ENCODE measurements at places on chromosomes 5 and 9.
A peak's percentile ranks its signal among the peaks of the same experiment; 100 is the strongest.

DNA sequence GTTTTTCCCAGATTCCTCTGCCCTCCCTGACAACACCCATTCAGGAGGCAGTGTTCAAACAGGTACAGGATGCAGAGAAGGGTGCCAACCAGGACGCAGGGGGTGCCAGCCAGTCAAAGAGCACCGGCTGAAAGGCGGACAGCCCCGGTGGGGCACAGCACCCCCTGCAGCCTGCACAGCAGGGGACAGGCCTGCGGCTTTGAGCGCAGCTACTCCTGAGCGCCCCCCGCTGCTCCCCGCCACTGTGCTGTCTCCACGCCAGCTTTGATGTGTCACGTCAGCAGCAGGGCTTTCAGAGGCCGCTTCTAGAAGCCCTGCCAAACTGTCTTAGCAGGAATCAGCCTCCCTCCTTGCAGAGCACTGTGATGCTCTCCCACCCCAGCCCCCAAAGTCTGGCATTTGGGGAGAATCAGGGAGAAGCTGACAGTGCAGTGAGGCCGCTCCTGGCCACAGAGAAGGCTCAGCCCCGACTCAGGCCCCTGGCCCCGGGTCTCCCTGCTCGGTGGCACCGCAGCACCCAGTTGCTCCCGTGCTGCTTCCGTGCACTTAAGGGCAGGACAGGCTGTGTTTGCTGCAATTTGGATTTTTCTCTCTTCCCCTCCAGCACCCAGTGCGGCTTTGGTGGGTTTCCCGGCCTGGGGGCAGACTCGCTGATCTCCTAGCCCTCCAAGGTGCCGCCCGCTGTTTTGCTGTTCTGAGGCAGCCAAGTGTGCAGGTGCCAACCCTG is 20.3 kb downstream of the AK8 start:
- no peak for DNase-seq

DNA sequence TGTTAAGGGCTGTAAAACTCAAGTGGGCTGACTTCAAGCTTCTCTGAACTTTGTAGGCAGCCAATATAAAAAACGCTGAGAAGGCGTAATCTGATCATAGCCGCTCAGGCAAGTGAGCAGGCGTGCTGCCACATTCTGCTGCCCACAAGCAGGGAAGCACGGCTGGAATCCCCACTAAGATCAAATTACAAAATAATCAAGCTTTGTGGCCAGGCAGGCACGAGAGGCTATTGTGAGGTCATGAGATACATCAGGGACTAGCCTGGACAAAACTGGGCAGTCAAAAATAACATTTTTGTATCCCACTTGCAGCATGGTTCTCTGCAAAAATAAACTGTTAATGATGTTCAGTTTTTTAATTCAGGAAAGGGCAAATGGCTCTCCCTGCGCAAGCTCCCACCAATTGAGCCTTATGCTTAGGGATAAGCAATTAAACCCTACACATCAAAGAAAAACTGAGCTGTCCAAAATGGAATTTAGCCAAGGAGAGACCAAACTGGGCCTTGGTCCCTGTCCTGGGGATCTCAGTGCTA is 64.0 kb downstream of the POU5F2 start:
- peak; percentile 82 for DNase-seq

GRCh38 chr5:66863243-66864170 is 267.3 kb downstream of the MAST4 start:
- no peak for DNase-seq

- DNase-seq, result no peak
Measured at GRCh38 chr5:883475-884181, 9.0 kb downstream of the BRD9 start.

DNA sequence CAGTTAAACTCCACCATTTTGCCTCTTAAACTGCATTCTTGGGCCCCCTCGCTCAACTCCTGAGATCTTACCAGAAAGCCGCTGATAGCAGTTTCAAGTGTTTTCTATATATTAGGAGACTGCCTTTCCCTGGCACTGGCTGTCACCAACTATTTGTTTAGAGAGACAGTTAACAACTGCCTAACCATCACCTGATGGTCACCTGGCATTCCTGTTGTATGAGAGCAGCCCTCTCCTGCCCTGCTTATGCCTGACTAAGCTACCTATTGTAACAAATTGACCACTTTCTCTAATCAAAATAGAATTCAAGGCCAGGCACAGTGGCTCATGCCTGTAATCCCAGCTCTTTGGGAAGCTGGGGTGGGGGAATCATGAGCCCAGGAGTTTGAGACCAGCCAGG is 28.0 kb upstream of the SIL1 start:
- no peak for DNase-seq

GRCh38 chr5:132301344-132302271 is 7.4 kb downstream of the SLC22A4 start:
- no peak for DNase-seq

- DNase-seq, result no peak
Measured at GRCh38 chr5:36462295-36463021, 143.9 kb upstream of the SLC1A3 start.

DNA sequence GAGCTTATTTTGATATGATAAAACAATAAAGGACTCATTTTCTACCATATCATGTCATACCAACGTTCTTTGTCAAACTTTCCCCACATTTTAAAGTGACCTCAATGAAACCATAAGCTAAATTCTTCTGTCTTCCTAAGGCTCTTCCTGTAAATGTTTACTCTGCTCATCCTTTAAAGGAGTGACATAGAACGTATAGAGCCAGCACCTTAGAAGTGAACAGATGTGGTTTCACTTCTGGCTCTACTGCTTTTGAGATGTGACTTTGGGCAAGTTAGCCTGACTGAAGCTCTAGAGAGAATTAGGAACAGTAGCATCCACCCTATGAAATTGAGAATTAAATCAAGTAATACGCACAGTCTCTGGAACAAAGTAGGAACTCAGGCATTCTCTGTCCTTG is 24.1 kb downstream of the SAR1B start:
- no peak for DNase-seq

DNA sequence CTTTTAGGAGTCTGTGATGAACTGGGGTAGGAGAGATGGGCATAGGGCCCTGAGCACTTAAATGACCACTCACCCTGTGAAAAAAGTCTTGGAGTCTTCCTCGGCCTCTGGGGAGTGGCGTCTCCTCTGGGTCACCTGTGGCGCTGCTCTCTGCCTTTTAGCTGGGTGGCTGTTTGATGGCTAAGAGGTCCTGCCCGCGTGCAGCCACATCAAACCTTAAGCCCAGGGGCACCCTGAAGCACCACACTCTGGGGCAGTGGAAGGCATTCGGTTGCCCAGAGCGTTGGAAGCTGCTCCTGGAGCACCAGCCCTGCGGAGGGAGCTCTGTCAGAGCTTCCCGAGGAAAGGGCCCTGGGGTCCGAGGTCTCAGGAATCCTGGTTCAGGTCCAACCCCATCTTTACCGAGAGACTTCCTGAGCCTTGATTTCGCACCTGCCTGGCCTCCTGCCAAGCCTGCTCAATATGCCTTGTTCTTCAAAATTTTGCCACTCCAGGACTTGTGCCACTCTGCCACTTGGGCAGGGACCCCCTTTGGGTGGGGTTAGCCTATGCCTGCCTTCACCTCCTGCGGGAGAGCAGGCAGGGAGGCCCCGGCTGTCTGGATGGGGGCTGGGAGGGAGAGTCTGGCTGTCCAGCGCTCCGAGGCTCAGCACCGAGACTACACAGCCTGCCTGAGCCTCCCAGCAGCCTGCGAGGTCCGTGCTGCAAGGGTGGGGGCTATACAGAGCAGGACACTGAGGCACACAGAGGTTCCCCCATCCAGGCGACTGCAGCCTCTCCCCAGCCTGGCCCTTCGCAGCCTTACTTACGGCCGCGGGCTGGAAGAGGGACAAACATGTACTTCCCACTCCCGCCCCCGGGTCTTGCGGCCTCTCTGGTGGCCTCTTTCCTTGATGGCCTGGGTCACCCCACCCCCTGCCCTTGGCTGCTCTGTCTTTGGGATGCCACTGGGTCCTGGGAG is 63.4 kb upstream of the RNU6ATAC start:
- no peak for DNase-seq

GRCh38 chr5:78827725-78828124 is 157.4 kb downstream of the ARSB start:
- DNase-seq, result no peak

DNA sequence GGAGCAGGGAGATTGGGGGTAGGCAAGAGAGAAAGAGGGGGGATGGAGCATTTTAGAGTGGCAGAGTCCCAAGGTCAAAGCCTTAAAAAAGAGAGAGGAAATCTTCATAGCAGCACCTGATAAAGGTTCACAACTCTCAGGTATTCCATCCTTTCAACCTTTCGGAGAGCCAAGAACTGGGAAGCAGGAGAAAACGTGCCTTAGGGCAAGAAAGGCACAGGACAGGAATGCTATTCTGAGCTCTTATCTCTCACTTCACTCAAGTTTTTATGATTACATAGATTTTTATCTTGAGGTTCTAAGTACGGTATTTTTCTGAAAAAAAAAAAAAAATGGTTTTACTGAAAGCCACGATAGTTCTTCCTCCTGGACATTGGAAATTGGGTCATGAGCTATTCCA is 34.5 kb upstream of the SMAD5 start:
- no peak for DNase-seq

DNA sequence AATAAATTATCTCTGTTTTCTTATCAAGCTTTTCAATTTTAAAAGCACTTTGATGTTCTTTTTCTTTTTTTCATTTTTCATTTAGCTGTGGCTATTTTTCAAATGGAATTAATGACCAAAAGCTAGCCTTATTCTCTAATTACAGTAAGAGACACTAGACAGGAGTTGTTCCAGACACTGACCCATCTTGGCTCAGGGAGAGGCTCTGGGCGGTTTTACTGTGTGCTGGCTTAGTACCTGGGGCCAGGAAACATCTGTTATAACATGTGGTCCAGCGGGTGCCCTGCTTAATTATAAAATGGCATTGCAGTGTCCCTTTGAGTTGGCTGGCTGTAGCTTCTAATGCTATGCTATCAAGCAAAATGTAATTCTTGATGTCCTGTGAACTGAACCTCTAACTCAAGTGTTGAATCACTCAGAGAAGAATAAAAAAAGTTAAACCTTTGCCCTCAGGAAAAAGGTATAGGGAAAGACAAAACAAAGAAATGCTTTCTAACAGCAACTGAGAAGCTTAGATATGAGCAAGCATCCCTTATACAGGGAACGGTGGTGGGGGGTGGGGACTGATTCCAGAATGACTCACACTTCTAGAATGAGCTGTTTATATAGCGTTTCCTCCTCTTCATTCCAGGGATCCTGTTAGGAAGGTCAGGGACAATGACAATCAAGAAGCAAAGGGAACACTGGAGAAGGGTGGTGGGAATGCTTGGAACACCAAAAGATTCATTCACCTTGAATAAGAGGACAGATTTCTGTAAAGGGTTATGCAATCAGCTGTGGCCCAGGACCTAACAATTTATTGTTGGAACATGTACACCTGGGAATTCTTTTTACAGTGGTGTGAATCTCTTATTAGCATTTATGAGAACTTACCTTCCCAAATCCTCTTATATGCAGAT is 58.7 kb upstream of the NFIB start:
- peak; percentile 98 for DNase-seq

- no peak for DNase-seq
Measured at GRCh38 chr9:122032346-122032745, 60.8 kb downstream of the TTLL11 start.

All from dermis microvascular lymphatic vessel endothelial cell (primary cell).